ENCODE measurements at places on chromosomes 6 and 20.

GRCh38 chr6:41546475-41546865 is 289 bp downstream of the FOXP4 start:
- DNase-seq: no peak

- no peak for DNase-seq
Observed at GRCh38 chr20:38094373-38094891, 60.9 kb downstream of the RPRD1B start.

DNA sequence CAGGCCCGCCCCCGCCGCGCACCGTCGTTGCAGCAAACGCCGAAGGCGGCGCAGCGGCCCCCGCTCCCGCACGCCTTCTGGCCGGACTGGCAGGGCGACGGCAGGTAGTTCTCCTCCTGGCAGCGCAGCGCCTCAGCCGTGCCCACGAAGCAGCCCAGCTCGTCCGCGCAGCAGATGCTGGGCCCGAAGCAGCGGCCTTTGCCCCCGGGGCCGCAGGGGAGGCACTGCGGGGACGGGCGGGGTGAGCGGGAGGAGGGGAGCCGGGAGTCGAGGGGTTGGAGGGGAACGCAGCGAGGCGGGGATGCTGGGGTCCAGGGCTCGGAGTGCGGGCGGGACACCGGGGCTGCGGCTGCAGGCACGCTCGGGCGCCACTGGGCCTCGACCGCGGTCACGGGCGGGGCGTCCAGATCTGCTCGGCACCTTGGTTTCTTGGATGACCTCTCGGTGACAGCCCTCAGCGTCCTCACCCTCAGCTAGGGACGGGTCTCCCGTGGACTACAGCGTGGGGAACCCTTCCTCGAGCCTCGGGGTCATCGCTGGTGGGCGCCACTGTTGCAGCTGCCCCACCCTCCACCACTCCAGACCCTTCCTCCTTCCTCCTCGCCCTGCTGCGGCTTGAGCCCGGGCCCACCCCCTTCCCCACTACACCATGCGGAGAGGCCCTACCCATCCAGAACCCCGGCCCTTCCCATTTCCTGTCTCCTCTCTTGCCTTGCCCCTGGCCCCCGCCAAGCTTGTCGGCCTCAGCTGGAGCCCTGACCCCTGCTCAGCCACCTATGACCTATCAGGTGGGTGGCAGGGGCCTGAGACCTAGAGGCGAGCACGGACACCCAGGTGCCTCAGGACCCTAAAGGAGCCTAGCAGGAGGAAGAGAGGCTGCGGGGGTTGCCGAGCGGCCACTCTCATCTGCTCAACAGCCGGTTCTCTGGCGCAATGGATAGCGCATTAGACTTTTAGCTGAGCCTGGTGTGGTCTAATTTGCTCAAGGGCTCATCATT is 1.3 kb downstream of the AVP start:
- DNase-seq: no peak

- no peak for DNase-seq
Observed at GRCh38 chr6:65557224-65557623, 149.8 kb downstream of the EYS start.

GRCh38 chr6:118216751-118217150 is 309.7 kb downstream of the SLC35F1 start:
- DNase-seq: no peak

GRCh38 chr6:31401403-31401802 is 2.0 kb upstream of the MICA start:
- peak; percentile 45 for DNase-seq

- no peak for DNase-seq
Observed at GRCh38 chr6:10180138-10181074, 234.5 kb downstream of the TFAP2A start.

DNA sequence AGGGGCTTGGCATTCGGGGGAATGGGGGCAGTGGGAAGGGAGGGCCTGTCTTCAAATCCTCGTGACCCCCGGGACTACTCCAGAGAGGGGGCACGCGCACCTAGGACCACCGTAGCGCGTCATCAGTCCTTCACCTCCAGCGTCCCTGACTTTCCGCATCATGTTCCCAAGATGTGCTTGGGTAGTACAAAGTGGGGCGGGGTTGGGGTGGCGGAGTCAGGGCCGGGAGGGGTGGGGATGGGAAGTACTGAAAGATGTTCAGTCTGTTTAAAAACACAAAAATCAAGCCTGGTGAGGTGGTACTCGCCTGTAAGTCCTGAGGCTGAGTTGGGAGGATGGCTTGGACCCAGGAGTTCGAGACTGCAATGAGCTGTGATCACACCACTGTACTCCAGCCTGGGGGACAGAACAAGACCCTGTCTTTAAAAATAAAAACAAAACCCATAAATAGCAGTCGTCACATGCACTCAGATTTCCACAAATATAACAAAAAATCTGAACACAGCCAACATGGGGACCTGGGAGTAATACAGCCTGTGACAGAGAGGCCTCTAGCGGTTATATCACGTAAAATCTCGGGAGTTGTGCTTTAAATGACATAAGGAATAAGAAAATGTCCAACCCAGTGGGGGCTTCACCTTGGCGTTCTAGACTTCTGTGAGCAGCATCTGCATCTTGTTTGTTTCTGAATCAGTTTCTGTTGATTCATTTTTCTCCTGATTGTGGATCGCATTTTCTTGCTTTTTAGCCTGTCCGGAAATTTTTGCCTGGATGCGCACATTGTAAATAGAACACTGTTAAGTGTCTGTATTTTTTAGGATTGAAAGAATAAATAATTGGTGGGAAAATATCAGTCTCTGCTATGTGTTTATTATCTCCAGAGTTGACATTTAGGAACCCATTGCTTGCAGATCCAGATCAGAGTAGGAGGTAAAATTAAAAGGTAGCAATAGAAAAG is 698 bp upstream of the LRP11 start:
- peak; percentile 43 for DNase-seq

DNA sequence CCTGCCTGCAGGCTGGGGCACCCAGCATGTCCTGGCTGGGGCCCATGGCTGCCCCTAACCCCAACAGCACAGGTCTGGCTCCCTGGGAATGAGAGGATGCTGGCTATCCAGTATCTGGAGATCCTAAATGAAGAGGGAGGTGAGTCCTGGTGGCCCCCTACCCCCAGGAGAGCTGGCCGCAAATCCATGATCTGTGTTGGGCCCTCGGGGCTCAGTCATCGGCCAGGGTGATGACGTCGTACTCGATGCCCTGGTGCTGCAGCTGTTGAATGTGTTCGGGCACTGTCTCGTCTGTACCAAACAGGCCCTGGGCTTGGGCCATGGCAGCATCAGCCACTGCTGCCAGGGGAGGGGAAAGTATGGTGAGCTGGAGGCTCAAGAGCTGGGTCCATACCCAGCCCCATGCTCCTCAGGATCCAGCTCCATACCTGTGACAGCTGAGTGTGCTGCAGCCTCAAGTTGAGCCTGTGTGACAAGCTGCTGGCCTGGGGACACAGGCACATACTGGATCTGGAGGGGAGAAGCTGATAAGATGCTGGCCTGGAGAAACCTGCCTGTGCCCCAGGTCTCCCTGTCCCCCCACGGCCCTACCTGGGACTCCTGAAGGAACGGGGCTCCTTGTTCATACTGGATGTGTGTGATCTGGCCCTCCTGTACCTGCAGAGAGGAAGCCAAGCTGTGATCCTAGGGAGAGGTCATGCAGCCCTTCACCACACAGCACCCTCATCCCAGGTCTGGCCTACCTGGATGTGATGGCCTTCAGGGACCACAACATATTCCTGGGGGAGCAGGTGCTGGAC is 14.5 kb downstream of the PCIF1 start:
- no peak for DNase-seq

DNA sequence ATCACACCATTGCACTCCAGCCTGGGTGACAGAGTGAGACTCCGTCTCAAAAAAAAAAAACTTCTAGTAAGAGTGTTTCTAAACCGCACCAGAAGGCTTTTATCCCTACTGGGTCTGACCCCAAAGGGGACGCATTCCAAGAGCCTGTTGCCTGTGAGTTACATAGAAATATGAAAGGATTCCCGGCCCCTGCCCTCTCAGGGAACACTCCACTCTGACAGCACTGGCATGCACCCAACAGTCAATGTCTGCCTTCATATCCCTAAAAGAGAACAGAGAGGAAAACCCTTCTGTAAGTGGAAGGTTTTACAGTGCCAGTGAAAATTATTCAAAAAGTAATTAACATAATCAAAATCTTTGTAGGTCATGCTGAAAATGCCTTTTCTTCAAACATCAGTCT is 117.1 kb upstream of the PTPRT start:
- no peak for DNase-seq

- no peak for DNase-seq
Observed at GRCh38 chr6:41489120-41489851, 56.9 kb upstream of the FOXP4 start.

DNA sequence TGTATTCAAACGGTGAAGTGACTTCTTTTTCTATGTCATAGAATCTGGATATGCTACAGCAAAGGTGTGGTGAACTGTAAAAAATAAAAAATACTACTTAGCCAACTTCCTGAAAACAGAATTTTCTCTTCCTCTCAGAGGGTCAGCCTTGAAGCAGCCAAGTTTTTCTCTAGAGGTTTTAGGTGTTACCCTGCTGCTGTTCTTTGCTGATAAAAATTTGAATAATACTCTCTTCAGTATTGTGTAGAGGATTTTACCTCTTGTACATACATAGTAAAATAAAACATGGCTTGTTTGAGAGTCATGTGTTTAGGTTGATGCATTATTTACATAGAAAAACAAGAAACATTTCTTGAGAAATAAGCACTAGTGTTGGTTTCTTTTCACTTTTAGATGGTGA is 458.4 kb downstream of the TBC1D32 start:
- no peak for DNase-seq

GRCh38 chr6:111692327-111693164 is 86.9 kb upstream of the TRAF3IP2 start:
- no peak for DNase-seq

- no peak for DNase-seq
Observed at GRCh38 chr6:53014744-53015143, 19.7 kb upstream of the GSTA4 start.

GRCh38 chr6:167855825-167856425 is 29.2 kb downstream of the AFDN start:
- DNase-seq: peak; percentile 65

DNA sequence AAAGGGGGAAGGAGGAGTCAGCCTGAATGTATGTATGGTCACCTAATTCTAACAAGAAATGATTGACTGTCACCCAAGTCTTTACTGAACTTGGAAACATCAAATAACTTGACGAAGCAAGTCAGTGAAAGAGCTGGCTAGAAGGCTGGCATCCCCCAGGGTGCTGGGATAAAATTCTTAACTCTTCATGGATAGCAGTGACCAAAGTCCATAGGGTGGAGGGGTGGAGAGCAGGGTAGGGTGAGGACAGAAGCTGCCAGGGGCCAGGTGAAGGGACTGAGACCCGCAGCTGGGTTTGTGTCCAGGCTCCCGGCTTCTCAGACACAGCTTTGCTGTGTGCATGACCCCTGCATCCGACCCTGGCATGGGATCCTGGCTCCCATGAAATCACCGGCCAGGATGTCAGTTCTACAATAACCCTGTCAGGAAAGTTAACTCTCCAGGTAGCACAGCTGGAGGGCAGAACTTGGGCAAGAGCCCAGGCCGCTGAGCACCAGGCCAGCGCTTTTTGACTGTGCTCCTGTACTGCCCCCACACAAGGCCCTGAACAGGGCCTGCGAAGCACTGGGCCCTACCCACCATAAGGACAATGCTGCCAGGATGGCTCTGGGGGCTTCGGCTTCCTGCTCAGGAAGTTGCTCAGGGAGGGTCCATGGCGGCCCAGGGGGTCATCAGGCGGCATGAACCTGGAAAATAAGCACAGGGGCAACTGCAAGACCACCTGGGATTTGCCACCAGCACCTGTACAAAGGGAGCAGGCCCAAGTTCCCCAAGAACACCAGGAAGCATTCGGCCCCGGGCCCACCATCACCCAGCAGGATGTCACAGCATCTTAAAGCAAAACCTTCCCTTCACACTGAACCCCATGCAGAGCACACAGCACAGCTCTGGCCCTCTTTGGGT is 32.5 kb downstream of the ZC3H12D start:
- DNase-seq: no peak

- peak; percentile 49 for DNase-seq
Observed at GRCh38 chr6:154962753-154963152, 32.4 kb upstream of the TIAM2 start.

Measured in AG09319 (cell line).